ENCODE measurements at places on chromosomes 3 and 15.

- no peak for DNase-seq
Measured at GRCh38 chr3:166362698-166363097, 525.5 kb upstream of the BCHE start.

GRCh38 chr3:22377421-22377820 is 626.4 kb upstream of the ZNF385D start:
- no peak for DNase-seq

GRCh38 chr3:116386168-116386567 is 59.1 kb downstream of the LSAMP start:
- no peak for DNase-seq

DNA sequence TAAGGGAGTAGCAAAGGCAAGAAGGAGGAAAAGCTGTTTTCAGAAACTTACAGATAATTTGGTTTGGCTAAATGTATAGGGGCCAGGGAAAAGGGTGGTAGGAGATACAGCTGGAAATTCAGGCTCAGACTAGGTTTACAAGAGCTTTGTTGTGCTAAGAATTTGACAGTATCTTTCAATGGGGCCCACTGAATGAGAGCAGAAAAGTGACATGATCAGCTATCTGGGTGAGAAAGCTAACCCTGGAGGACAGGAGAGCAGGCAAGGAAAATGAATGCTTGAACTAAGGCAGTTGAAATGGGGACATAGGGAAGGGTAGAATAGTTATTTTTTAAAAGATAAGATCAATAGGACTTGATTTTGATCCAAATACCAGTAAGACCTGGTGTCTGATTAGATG is 2.8 kb upstream of the EIF4G1 start:
- DNase-seq = no peak

- DNase-seq = no peak
Measured at GRCh38 chr15:69403594-69403993, 10.6 kb upstream of the KIF23 start.

DNA sequence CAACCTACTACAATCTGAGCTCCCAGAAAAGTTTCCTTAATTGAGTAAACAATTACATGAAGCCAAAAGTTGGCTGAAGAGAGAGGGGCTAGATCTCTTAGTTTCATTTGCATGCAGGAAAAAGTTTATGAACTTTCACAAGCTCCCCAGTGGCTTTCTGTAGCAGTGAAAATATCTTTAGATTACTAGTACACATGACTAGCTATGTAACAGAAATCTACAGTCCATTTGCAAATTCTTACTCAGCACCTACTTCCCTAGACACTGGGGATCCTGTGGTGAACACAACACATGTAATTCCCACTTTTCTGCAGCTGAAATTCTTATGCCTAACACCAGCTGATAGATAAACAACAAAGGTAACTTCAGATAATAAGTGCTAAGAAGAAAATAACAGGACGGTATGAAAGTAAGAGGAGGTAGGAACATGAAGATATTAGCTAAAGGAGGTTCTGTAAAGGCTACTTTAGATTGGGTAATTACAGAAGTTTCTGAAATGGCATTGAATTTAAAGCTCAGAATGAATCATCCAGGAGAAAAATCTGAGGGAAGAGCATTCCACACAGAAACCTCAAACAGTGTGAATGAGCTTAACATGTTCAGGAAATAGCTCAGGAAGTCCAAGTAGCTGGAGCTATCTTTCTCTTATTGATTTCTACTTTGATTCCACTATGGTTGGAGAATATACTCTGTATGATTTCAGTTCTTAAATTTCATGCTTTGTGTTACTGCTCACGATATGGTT is 204.8 kb downstream of the MAGI1 start:
- no peak for DNase-seq

DNA sequence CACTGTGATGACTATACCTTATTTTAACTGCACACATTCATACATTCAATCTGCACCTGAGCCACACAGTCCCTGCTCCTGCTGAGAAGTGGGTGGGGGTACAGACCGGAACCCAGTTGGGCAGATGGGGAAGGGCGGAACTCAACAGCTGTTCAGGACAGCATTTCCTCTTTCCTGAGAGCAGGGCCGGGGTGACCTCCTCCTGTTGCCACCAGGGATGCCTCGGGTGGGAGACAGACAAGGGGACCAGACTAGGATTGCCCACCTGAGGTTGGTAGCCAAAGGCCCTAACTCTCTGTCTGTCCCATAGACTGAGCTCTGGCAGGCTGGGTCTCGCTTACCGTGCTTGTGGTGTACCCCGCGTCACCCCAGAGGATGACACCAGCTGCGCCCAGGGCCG is 3.9 kb downstream of the HYAL2 start:
- no peak for DNase-seq

DNA sequence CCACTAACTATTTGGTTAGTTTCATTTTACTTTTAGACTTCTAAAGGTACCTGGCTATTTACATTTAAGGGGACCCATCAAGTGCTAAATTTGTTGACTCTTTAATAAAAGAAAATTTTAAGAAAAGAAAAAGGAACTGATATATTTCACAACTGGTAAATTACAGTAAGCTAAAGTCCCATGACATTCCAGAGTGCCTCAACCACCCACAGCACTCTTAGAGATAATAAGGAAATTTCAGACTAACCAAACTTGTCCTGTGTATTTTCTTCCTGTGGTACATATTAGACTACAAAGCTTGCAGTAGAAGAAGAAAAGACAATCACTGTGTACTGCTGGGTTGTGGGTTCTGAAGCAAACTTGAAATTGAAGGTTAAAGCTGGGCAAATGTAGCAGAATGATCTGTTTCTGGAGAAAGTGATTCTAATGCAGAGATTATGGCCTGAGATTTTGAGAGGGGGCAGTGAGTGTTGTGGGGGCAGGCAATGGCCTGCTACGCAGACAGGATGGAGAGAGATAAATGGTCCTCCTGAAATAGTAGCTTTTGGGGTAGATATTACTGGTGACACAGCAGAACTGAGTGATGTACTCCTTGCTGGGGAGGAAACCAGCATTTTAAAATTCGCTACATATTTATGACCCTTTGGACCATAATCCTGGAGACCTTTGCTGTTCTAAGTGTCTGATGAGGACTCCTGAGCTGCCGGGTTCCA is 24.5 kb upstream of the MFSD1 start:
- no peak for DNase-seq

GRCh38 chr15:92711457-92711831 is 55.9 kb upstream of the FAM174B start:
- no peak for DNase-seq

DNA sequence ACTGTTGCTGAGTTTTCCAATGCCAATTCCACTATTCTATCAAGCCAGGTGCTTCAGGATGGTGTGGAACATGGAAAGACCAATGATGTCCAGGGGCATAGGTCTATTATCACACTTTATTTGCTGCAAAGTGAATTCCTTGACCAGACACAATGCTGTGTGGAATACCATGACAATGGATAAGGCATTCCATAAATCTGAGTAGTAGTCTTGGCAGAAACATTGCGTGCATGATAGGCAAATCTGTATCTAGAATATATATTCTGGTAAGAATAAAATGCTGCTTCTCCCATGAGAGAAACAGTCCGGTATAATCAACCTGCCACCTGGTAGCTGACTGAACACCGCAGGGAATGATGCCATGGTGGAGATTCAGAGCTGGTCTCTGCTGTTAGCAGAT is 70.0 kb upstream of the ALDH1A3 start:
- DNase-seq = no peak

- no peak for DNase-seq
Measured at GRCh38 chr15:36362509-36362915, 216.9 kb upstream of the CDIN1 start.

GRCh38 chr3:178561239-178561638 is 25.0 kb downstream of the KCNMB2 start:
- no peak for DNase-seq

- no peak for DNase-seq
Measured at GRCh38 chr3:53804697-53805462, 41.3 kb downstream of the CHDH start.

GRCh38 chr3:16433701-16434151 is 79.8 kb downstream of the RFTN1 start:
- DNase-seq = no peak

DNA sequence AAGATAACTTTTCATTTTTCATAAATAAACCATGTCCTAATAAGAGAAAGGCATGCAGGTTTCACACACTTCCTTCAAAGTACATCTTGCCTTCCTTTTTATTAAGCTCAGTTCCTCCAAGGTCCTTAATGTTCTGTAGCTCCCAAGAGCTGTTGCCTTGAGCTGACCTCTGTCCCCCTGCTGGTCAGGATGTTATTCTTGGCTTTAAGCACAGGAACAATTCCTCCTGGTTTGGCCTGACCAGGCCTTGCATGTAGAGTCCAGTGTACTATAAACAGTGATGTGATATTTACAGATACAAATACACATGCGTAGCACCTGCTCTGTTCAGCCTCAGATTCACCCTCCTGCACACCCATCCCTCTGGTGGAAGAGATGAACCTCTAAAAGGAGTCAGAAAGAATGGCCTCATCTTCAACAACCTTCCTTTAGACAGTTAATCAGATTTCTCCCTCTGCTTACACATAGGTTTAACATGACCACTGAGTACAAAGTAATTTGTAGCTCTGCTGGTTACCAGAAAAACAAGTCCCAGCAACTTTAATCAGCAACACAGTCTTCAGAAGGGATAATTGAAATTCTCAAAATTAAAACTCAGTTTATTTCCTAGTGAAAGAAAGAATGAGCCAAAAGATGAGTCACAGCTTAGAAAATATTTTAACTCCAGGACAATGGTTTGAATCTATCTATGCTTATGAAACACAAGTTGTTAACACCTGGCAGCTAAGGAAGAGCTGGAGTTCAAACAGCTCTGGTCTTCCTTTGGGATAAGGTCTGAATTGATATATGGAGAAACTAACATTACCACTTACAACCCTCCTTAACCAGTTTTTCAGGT is 46.5 kb downstream of the PTPN9 start:
- DNase-seq = peak; percentile 18

- DNase-seq = no peak
Measured at GRCh38 chr3:129708328-129708861, 101.9 kb upstream of the PLXND1 start.

DNA sequence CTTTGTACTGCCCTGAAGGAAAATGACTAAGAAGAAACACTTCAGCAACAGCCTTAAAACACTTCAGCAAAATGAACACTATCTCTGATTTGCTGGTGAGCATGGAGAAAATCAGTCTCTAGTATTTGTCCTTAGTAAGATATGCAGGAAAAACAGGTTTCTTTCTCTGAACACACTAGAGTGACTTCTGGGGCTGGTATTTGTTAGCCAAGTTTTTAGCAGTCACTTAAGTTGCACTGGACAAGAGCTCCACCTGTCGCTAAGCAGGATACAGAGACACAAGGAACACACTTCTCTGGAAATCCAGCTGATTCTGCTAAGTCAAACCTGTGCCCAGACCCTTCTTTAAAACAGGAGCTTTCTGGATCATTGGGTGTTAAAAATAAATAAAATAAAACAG is 65.3 kb downstream of the CHAC1 start:
- no peak for DNase-seq

GRCh38 chr15:59812250-59812870 is 123.2 kb upstream of the BNIP2 start:
- DNase-seq = no peak

- DNase-seq = no peak
Measured at GRCh38 chr15:51739061-51739712, 1.7 kb upstream of the LYSMD2 start.

DNA sequence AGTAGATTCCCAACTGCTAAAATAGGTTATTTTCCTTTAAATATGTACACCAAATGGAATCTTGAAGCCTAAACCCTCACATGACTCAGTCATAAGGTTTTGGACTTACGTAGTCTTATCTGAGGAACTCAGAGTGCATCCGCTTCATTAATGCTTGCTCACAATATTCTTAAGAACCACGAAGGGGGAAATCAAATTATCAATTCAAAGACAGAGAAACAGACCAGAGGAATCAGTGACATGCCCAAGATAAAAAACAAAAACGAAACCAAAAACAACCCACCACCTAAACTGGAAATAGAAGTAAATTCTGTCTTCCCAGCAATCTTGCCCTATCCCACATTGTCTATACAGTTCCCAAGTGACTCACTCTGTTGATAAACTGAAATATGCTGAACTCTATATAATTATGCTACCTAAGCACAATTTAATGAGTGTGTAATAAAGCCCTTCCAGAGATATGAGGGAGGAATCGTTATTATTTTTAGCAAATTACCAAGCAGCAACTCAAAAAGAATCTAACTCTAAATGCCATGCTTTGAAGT is 135.4 kb upstream of the CBLB start:
- no peak for DNase-seq

DNA sequence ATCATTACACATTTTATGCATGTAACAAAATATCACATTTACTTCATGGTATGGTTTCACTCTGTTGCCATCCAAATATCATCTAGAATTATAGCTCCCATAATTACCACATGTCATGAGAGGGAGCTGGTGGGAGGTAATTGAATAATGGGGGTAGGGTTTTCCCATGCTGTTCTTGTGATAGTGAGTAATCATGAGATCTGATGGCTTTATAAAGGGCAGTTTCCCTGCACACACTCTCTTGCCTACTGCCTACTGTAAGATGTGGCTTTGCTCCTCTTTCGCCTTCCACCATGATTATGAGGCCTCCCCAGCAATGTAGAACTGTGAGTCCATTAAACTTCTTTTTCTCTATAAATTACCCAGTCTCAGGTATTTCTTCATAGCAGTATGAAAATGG is 123.4 kb downstream of the SATB1 start:
- no peak for DNase-seq

GRCh38 chr3:32432711-32433530 is 41.3 kb downstream of the CMTM7 start:
- DNase-seq = no peak

DNA sequence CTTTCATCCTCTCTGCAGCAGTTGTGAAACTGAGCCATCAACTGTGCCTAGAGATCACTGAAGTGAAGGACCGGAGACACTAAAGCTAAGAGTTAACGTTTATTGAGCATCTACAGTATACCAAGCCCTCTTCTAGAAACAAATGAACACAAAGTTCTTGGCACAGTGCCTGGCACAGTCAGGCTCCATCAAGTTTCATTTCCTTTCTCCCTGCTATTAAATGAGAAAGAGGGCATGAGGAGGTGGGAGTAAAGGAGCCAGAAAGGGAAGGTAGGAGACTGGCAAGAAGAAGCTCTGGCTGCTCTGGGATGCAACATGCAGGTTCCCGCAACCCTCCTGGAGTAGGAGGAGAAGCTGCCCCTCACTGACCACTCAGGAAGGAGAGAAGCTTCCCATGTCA is 30.6 kb downstream of the CYP19A1 start:
- no peak for DNase-seq

DNA sequence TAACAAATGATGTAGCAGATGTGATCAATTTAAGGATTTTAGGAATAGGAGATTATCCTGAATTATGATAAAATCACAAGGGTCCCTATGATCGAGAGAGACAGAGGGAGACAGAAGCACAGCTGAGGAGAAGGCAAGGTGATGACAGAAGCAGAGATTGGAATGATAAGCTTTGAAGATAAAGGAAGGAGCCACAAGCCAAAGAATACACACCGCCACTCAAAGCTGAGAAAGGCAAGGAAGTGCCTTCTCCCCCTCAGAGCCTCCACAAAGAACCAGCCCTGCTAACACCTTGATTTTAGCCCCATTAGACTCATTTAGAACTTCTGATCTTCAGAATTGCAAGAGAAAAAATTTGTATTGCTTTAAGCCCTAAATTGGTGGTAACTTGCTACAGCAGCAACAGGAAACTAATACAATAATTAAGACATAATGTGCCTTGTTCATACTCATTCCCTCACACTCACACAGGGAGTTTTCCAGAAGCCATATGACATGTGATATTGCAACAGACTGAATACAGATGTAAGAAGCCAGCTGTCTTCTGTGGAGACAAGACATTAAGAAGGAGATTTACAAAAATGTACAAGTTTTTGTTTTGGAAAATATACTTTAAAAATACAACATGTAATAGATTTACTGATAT is 38.2 kb downstream of the TRANK1 start:
- no peak for DNase-seq

All from left renal cortex interstitium (tissue), 4 donors.